ENCODE measurements at places on chromosomes 5 and 9. TPM values are rescaled to one million over a fixed set of nuclear protein-coding genes. Genes with fewer than 3 reads are reported as not detected.

GRCh38 chr9:87469793-87470465, 27.7 kb upstream of the DAPK1 start:
- H3K4me1 ChIP-seq, result peaks cover 4% of the 10 kb centered on the region
- no peaks in the 10 kb centered on the region for H3K36me3 ChIP-seq
- H3K27me3 ChIP-seq, result no peaks in the 10 kb centered on the region
- H3K27ac ChIP-seq, result no peak overlapping the region

GRCh38 chr5:118220556-118221195, 767.7 kb downstream of the DTWD2 start:
- no peak for DNase-seq
- no peak overlapping the region for H3K4me3 ChIP-seq
- no peaks in the 10 kb centered on the region for H3K36me3 ChIP-seq
- no peaks in the 10 kb centered on the region for H3K27me3 ChIP-seq

- H3K27me3 ChIP-seq, result no peaks in the 10 kb centered on the region
These were observed 53.1 kb upstream of the ARRDC3 start for GRCh38 chr5:91436241-91436640.

- no peaks in the 10 kb centered on the region for H3K36me3 ChIP-seq
- no peaks in the 10 kb centered on the region for H3K4me1 ChIP-seq
- no peak overlapping the region for H3K4me3 ChIP-seq
- no peak overlapping the region for H3K27ac ChIP-seq
These were observed 25.0 kb downstream of the CTNNA1 start for GRCh38 chr5:138778234-138778633.

GRCh38 chr9:113395000-113395861, 5.9 kb downstream of the ALAD start:
- peaks cover 7% of the 10 kb centered on the region for H3K4me1 ChIP-seq
- no peak overlapping the region for H3K27ac ChIP-seq
- H3K27me3 ChIP-seq, result no peaks in the 10 kb centered on the region
- H3K4me3 ChIP-seq, result no peak overlapping the region

GRCh38 chr9:21591221-21592062, 109.3 kb upstream of the IFNE start:
- peaks cover 55% of the 10 kb centered on the region for H3K27me3 ChIP-seq
- peak; percentile 69 for DNase-seq
- peak overlapping the region; percentile 39 for H3K27ac ChIP-seq
- peak overlapping the region; percentile 33 for H3K4me3 ChIP-seq

GRCh38 chr5:172133359-172134029, 54.5 kb downstream of the STK10 start:
- peak overlapping the region; percentile 90 for H3K27ac ChIP-seq
- peak overlapping the region; percentile 64 for H3K4me3 ChIP-seq
- H3K27me3 ChIP-seq, result no peaks in the 10 kb centered on the region
- H3K36me3 ChIP-seq, result peaks cover 10% of the 10 kb centered on the region

GRCh38 chr5:43840424-43841125, 237.6 kb downstream of the NNT start:
- H3K27me3 ChIP-seq, result no peaks in the 10 kb centered on the region
- no peak overlapping the region for H3K27ac ChIP-seq
- DNase-seq, result no peak
- H3K4me1 ChIP-seq, result no peaks in the 10 kb centered on the region
- H3K4me3 ChIP-seq, result no peak overlapping the region

GRCh38 chr5:161676103-161676502, 9.4 kb upstream of the GABRA6 start:
- H3K36me3 ChIP-seq, result no peaks in the 10 kb centered on the region
- H3K4me3 ChIP-seq, result no peak overlapping the region
- H3K27ac ChIP-seq, result no peak overlapping the region
- no peaks in the 10 kb centered on the region for H3K4me1 ChIP-seq

DNA sequence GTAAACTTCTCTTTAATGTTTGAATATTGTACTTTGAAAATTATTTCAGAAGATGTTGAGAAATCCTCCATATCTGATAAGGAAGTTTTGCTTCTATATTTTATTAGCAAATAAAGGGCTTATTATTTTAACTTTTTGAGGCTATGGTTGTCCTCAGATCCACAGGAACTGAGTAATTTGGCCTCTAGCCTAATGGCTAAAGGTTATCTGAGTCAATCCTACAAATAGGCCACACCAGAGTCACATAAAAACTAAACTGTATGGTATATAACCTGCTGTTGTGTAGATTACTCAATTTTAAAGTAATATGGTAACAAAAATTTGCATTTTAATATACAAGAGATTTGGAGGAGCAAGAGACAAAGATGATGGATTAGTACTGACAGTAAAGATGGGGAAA, 549.2 kb upstream of the GRAMD2B start:
- H3K27me3 ChIP-seq, result no peaks in the 10 kb centered on the region
- no peaks in the 10 kb centered on the region for H3K4me1 ChIP-seq
- no peak overlapping the region for H3K27ac ChIP-seq
- H3K36me3 ChIP-seq, result peaks cover 4% of the 10 kb centered on the region
- H3K4me3 ChIP-seq, result no peak overlapping the region
- no peak for DNase-seq

DNA sequence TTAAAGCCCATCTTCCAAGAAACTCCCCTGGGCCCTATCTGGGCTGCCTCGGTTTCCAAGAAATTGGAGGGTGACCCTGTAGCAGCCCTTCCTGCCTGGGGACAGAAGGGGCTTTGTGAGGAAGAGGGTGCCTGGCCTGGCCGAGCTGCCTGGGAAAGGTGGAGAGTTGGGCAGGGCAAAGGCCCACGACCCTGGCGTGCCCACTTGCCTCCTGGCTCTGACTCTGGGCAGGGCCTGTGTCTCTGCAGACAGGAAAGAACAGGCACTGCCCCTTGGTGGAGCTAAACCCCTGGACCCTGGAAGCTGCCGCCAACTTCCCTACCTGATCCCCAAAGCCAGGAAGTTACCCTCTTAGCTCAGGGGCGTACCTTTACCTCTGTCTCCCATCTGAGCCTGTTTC, 149.3 kb downstream of the RGS3 start:
- peak; percentile 35 for DNase-seq
- H3K4me1 ChIP-seq, result peaks cover 5% of the 10 kb centered on the region
- no peak overlapping the region for H3K27ac ChIP-seq

DNA sequence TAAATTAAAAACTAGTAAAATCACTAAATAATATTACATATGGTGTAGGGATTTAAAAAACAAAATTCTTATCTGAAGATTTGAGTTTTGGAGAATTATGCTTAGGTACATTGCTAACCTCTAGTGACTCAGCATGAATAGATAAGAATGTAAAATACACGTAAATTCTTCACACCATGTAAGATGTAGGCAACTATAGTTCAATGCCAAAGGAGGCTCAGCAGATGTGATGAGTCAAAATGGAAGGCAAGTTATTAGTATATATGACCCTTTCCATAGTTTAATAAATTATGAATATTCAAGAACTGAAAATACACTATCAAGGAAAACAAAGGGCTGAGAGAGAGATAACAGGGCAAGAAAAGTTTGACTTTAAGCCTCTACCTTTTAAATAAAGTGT, 79.0 kb downstream of the MRPS30 start:
- H3K27ac ChIP-seq, result no peak overlapping the region
- no peaks in the 10 kb centered on the region for H3K36me3 ChIP-seq
- H3K4me3 ChIP-seq, result no peak overlapping the region
- DNase-seq, result no peak
- no peaks in the 10 kb centered on the region for H3K4me1 ChIP-seq

Gene PDE6A
- not detected for total RNA-seq

Gene C9
- total RNA-seq, result not detected

Gene SLC34A1
- total RNA-seq, result not detected

Gene DNM1
- total RNA-seq, result 1.1 TPM
